ENCODE measurements at places on chromosomes 1 and 21.

- DNase-seq = no peak
Observed at GRCh38 chr1:157595356-157595755, 2.5 kb downstream of the FCRL4 start.

- DNase-seq = no peak
Observed at GRCh38 chr1:51488372-51489050, 30.6 kb downstream of the EPS15 start.

DNA sequence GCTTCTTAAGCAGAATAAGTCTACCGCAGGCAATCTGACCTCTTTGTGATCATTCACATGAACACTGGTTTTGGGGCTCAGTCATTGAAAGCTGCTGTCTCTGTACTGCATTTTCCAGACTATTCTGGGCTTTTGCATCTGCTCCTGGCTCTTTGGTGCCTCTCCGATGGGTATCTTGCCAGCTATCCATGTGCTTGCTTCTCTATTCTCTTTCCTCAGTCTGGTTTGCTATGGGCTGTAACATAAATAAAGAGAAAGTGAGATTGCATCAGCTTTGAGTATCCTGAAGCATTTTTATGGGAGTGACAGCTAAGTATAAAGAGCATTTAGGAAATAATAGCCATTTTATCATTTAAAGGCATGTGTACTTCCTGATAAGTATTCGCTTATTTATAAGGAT lies 70.7 kb downstream of the C1orf21 start:
- no peak for DNase-seq

- no peak for DNase-seq
Observed at GRCh38 chr1:58722414-58722813, 22.6 kb upstream of the MYSM1 start.

- DNase-seq = no peak
Observed at GRCh38 chr1:183143576-183144315, 42.3 kb upstream of the LAMC2 start.

DNA sequence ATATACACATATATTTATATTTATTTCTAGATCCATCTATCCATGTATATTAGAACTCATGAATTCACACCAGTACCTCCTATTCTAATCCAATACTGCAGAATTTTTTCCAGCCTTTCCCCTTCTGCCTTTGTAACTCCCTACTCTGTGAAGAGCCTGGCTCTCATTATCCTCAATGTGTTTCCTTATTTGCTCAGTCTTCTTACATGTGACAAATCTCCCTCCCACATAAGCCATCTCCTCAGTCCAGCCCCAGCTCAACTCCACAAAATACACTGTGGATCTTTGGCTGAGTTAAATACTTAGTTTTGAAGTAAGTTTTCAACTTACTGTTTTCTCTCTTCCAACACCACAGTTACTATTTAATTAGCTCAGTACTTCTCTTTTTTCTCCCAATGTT lies 45.7 kb downstream of the ATP5PO start:
- DNase-seq = no peak

- no peak for DNase-seq
Observed at GRCh38 chr1:204529371-204529895, 13.2 kb downstream of the MDM4 start.

DNA sequence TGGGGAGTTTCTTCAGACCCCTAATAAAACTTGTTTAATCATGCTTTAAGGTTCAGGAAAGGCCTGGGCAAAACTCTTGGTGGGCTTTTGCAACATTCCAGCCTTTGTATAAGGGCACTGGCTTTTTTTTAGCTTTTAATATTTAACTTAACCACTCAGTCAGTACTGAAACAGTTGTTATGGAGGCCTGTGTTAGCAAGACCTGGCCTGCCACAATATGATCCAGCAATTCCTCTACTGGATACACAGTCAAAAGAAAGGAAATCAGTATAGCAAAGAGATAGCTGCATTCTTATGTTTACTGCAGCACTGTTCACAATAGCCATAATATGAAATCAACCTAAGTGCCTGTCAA lies 75.1 kb upstream of the COG2 start:
- DNase-seq = no peak

DNA sequence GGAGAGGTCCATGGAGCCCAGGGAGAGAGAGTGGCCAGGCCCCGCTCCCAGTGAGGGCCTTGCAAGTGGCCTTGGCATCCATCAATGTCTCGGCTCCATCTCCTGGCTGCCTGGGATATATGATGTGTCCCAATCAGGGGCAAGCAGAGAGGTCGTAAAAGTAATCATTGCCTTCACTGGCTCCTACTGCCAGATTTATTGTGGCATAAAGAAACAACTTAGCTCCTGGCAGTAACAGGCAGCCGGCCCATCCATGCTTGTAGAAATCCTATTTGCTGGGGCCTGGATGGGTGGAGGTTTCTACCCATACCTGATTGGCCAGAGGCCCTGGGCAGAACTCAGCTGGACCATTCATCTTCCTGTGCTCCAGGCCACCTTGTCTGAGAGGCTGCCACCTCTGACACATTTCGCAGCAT lies 272.6 kb downstream of the MATN1 start:
- DNase-seq = no peak

GRCh38 chr1:167623951-167624350 lies 6.1 kb upstream of the RCSD1 start:
- no peak for DNase-seq

DNA sequence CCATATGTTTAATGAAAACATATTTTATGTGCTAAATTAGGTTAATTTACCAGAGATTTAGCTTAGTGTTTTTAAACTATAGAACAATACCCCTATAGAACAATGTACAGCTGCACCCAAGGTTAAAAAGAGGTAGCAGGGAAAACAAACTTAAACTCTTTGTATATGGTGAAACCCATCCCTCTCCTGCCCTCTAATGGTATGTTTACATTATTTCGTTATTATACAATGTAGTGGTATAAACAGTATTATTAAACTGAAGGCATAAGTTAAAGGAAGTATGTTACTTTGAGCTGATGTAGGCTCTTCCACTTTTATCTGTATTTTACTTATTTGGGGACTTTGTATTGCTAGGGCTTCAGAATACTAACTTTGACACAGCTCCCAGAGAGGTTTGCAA lies 16.7 kb upstream of the ZYG11A start:
- no peak for DNase-seq

DNA sequence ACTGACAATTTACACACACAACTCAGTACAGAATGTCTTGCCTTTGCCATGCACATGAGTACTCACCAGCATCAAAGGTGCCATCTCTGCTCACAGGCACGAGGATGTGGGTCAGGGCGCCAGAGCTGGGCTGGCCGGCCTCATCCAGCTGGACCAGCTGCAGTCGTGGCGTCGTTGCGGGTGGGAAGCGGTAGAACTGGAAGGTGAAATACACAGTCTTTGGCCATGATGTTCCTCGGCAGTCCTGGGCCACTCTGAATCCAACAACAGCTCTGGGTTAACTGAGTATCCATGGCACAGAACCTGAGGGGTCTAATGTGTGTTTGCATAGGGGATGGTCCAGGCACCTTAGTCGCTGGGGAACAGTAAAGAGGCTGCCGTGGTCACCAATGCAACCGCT lies 87.7 kb downstream of the NPHP4 start:
- no peak for DNase-seq

GRCh38 chr1:199310708-199311107 lies 671.9 kb downstream of the PTPRC start:
- DNase-seq = no peak

DNA sequence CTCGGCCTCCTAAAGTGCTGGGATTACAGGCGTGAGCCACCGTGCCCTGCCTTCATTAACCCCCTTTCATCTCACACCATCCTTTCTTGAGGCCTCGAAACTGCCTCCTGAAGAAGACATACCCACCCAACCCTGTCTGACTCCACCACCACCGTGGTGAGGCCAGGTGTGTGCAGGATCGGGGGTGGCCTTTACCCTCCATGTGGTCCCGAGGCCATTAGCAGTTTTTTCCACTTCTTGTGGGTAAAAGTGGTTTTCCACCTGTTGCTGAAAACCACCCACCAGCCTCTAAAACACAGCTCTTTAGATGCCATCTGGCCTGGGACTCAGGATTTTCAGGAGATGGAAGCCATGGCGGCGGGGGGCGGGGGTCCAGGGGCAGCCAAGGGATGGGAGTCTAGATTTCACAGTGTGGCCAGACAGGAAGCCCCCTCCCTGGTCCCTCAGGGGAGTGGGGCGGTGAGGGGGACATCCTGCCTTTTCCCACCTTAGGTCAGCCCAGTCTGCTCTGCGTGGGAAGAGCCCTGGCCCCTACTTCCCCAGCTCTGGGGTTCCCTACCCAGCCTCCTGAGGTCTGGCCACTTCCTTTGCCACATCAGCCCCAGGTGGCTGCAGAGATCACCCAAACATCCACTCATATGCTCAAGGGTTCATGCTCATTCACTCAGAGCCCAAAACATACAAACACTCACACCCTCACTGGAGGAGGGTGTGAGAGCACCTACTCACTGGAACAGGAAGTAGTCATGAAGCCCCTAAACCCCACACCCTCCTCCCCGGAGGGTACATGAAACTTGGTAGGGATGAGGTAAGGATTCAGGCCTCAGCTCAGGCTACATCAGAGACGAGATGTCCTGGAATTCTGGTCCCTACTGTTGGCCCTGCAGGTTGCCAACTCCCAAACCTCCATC lies 2.3 kb downstream of the FGR start:
- peak; percentile 32 for DNase-seq

DNA sequence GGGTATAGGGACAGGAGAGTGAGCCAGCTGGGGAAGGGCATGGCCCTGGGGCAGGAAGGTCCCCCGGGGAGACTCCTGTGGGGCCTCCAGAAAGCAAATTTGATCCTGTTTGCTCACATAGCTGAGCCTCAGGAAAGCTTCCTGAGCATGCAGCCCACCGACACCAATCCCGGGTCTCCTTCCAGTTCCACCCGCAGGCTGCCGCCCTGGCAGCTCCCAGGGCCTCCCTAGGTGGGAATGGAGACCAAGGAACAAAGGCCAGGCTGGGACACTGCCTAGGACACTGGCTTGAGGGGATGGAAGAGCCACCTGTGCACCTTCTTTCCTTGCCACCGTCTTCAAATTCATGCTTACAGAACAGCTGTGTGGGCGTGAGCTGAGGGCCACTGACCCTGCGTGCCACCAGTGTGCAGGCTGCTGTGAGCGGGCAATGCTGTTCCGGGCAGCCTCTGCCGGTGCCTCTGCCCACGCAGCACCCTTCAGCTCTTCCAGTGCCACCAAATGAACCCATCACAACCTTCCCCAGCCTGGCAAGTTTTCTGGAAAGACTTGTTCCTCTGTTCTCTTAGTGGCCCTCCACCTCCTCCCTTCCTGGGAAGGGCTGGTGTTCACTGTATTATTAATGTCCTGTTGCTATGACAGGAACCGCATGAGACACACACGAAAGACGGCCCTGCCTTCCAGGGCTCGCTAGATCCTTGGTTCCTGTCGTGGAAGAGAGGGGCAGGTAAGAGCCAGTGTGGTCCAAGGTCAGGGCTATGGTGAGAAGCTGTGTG lies 53.6 kb downstream of the ACBD3 start:
- no peak for DNase-seq

- no peak for DNase-seq
Observed at GRCh38 chr1:10339815-10340214, 59.0 kb upstream of the PGD start.

DNA sequence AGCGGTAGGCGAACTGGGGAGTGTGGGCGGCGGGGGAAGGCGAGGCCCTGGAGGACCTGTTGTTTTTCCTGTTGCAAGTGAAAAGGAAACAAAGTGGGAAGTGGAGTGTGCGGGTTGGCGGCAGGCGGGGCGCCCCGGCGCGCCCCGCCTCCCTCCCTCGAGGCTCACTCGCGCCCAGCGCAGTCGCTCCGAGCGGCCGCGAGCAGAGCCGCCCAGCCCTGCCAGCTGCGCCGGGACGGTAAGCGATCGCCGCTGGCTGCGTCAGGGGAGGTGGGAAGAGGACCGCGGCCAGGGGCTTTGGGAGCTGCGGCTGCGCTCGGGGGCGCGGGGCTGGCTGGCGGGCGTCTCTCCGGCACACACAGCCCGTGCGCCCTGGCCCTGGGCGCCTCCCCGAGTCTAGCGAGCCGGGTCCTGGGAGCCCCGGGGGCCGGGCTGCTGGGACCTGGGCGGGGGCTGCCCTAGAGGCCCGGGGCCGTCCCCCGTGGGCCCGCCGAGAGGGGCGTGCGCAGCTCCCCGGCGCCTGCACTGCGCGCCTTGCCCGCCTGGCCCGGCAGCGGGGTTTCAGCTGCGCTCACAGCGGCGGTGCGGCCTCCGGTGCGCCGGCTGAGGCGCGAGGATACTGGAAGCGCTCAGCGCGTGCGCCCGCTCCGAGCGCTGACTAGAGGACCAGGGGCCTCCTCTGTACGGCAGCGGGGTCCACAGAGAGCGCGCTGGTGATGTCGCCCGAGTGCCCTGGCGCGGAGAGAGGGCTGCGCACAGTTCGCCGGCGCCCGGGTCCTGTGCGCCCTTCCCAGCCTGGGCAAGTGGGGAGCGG lies at the start of gene PIK3CD:
PIK3CD (plus strand) TSS at position 167 of the 814 bp plus-strand sequence. CDS start 58,725 bp downstream, outside the sequence.
- no peak for DNase-seq

DNA sequence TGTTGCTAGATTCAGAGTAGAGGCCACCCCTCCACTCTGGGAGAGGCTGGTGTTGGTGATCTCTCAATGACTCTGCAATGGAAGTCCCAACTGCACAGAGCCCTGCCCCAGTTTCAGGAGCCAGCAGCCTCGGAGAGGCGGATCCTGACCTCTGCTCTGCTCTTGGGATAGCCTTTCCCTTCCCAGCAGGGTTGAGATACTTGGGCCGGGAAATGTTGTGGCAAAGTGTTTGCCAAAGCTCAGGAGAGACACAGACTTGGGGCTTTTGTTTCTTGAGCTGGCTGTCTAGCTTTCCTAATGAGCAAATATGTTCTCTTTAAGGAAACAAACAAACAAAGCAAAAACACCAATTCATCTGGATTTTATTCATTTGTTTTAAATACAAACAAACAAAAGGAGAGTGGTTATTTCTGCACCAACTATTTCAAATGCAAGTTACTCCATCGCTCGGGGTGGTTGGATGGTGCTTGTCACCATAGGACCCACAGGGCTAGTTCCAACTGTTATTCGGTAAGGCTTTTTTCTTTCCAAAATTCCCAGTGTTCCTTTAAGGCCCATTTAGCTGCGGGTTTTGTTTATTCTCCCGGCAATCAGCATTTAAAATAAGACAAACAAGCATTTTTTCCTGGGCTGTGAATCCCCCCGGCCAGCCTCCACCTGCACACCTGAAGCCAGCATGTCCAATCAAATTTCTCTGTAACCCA lies 193.9 kb upstream of the LMO4 start:
- no peak for DNase-seq

- no peak for DNase-seq
Observed at GRCh38 chr1:205834751-205835150, 15.2 kb downstream of the PM20D1 start.

- no peak for DNase-seq
Observed at GRCh38 chr1:20110679-20111078, 8.7 kb downstream of the PLA2G2D start.

GRCh38 chr21:37032877-37033471 lies 26.5 kb downstream of the RIPPLY3 start:
- no peak for DNase-seq

GRCh38 chr21:37281993-37282392 lies 14.9 kb upstream of the VPS26C start:
- DNase-seq = no peak

- no peak for DNase-seq
Observed at GRCh38 chr1:108194051-108194450, 6.1 kb downstream of the SLC25A24 start.

- DNase-seq = no peak
Observed at GRCh38 chr1:106754957-106755356, 301.5 kb upstream of the PRMT6 start.
